ENCODE measurements at places on chromosomes 16 and 17.

DNA sequence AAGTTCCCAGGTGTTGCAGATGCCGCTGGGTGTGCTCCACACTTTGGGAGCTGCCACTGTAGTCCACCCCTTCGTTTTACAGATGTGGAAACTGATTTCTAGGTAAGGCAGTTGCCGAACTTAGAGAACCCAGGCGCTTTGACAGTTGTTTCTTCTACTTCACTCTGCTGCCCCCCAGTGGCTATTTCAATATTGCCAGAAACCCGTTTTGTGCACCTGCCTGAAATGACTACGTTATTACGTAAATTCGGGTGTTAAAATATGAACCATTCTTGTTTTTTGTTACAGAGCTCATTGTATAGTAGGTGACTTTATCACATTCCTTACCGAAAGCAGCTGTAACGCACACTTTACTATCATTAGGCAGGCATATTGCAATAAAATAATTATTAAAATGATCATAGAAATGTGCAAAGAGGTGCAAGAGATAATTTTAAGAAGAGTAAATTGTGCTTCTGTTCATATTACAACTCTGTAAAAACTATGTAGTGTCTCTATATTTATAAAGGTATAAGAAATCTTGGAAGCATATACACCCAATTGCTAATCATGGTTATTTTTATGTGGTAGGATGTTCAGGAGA, 44.9 kb downstream of the OTOA start:
- DNase-seq, result peak; percentile 53

- peak; percentile 66 for DNase-seq
Measured at GRCh38 chr17:82449131-82449882, 1.2 kb downstream of the CYBC1 start.

DNA sequence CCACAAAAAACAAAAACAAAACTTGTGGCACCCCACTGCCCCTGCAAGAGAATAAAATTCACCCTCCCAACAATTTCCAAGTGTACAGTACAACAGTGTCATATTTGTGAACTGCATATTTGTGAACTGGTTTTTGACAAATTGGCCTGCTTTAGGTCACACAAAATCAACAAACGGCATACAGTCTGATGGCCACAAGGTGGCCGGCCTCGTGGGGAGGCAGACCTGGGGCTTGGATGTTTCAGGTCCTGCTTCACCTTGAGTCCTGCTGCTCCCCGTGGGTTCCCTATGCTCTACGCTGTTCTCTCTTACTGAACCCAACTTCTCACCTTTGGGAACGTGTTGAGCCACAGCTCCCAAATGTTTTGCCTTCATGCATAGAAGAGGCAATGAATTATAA, 102.2 kb downstream of the CDK5R1 start:
- no peak for DNase-seq

DNA sequence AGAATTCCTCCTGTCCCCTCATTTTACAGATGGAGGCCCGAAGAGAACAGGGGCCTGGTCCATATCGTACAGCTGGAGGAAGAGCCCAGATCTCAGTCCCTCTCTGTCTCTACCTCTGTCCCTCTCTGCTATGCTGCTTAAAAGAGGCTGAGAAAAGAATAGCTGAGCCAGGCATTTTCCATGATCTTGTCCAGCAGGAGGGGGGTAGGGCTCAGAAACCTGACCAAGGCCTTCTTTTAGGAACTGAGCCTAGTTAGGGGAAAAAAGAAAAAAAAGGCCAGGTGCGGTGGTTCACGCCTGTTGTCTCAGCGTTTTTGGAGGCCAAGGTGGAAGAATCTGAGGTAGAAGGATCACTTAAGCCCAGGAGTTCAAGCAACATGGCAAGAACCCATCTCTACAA, 84.2 kb downstream of the MGAT5B start:
- DNase-seq, result no peak

DNA sequence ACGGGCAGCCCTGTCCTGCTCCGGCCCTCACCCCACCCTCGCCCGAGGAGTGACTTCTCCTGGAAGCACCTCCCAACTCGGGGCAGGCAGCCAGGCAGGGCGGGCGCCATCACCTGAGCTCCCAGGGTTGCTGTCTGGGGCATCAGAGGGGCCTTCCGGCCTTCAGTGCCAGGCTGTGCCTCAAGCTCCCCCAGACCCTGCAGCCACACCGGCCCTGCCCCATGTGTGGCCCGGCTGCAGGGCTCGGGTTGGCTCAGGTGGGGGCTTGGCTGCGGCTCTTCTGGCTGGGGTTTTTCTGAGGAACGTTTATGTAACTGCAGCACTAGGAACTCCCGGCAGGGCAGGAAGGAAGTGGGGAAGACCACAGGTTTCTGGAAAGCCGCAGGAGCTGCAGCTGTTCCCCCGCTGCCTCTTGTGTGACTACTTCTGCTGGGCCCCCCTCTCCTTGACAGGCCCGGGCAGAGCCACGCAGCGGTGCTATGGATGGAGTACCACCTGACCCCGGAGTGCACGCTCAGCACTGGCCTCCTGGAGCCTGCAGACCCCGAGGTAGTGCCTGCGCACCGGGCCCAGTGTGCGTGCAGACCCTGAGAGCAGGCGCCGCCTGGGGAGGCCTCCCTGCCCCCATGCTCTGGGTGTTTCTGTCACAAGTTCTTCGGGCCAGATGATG, 45.6 kb downstream of the PRMT7 start:
- peak; percentile 62 for DNase-seq

DNA sequence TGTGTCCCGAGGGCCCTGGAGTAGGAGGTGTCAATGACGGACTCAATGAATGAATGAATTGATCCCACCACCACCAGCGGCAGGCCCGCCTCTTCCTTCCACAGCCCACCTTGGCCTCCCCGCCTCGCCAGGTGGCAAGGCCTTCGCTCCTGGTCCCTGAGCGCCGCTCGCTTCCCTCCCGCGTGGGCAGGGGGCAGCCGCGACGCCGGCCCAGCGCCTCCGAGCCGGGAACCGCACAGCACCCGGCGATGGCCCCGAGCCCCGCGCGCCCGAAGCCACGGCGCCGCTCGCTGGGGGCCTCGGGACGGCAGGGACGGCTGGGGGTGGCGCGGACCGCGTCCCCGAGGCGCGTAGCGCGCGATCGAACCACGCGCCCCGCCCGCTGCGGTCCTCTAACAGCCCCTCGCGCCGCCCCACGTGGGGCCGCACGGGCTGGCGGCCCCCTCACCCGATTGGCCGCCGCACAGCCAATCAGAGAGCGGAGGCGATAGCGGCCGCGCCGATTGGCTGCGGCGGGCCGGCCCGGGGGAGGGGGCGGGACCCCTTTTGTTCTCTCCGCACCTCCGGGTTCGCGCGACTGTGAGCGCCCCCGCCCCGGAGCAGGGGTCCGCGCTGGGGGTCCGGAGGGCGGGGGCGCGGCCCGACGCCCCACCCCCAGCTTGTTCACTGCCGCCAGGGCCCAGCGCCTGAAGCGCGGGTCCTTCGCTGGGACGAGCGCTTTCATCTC, 31.4 kb downstream of the ACTG1 start:
- DNase-seq, result peak; percentile 53

DNA sequence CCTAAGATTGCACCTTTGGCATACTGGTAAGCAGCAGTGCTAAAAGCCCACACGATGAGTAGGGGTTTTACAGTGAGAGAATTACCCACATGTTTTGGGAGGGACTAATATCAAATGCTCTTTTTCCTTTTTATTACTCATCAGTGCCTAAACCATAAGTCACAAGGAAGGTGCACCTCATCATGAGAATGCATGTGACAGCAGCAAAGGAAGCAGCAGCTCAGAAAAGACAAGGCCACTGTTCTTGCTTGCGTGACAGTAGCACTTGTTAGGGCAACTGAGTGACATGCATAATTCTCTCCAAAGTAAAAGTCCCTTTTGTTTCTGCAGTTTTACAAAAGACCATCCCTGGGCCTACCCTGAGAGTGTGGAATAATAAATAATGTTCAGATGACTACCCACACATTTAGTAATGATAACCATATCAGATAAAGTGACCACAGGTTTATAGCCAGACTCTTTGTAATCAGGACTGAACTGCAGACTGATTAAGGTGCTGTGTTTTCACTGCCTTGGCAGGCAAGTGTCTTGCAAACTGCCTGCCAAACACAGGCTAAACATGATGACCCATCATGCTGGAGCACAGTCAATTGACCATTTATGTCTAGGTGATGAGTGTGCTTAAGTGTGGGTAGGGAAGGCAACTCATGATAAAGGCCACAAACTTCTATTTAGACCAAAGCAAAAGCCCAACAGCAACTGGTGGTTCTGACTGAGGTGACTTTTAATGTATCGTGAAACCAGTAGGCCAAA, 1751.4 kb downstream of the TP53TG3F start:
- no peak for DNase-seq

GRCh38 chr16:10871157-10871991, 5.6 kb upstream of the CIITA start:
- DNase-seq, result no peak

DNA sequence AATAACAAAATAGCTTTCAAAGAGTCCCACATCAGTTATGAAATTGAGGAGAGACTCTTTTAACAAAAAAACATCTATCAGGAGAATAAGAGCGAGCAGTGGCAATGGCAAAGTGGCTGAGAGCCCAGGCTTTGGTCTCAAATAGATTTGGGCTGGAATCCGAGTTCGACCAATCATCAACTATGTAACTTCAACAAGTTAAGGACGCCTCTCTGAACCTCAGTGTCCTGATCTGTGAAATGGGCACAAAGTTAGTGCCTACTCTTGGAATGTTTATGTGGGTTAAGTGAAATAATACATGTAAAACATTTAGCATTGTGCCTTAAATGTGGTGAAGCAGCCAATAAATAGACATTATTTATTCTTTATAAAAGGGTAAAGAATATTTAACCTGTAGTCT, 45.4 kb downstream of the CFDP1 start:
- no peak for DNase-seq

DNA sequence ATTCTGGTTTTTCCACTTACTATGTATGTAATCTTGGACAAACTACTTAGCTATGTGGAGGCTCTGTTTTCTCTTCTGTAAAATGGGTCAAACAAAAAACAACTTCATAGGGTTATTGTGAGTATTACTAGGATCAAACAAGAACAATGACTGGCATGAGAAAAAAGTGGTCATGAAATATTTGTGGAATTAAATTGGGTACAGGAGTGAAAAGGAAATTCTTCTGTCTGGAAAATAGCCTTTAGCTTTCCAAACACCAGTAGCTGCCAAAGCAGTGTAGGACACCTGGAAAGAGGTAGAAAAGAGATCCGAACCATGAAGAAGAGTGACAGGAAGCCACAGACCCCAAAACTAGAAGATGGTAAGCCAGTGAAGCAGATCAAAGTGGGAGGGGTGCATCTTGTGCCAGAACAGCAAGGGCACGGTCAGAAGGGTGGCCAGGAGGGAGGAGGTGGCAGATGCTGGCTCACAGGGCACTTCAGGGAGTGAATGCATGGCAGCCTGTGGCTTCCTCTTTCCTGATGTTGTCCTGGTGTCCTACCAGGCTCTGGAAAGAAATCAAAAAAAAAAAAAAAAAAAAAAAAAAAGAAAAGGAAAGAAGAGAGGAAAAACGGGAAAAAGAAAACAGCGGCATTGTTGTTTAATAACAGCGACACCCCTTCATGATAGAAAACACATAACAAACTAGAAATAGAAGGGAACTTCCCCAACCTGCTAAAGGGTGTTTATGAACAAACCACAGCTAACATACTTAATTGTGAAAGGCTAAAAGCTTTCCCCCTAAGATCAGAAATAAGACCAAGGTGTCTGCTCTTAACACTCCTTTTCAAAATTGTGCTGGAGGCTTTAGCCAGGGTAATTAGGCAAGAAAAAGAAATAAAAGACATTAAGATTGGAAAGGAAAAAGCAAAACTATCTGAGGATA, 67.9 kb downstream of the PCTP start:
- DNase-seq, result no peak

DNA sequence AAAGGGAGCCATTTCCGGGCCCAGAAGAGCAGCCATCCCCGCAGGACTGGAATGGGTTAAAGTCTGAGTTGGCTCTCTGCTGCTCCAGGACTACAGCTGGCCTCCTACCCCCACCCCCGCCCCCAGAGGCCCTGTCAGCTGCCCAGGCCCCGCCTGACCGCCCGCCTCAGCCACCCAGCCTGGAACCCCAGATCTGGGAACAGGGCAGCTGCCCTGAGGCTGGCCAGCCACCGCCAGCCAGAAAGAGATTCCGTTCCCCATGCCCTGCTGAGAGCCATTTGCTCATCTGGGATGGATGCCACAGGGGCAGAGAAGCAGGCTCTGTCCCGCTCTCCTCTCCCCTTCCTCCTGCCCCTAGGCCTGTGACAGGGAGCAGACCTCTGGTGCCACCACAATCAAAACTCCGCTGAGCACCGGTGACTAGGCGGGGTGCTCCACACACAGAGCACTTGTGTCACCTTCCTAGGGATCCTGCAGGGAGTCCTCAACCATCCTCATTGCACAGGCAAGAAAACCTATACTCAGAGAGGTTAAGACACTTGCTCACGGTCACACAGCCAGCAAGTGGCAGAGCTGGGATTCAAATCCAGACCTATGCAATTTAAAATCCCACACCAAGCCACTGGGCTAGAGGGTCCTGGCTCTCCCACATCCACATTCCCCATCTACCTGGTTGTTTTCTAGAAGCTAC, 44.1 kb downstream of the ZNF423 start:
- DNase-seq, result no peak

- no peak for DNase-seq
Measured at GRCh38 chr17:81719410-81720266, 7.6 kb downstream of the SLC25A10 start.

DNA sequence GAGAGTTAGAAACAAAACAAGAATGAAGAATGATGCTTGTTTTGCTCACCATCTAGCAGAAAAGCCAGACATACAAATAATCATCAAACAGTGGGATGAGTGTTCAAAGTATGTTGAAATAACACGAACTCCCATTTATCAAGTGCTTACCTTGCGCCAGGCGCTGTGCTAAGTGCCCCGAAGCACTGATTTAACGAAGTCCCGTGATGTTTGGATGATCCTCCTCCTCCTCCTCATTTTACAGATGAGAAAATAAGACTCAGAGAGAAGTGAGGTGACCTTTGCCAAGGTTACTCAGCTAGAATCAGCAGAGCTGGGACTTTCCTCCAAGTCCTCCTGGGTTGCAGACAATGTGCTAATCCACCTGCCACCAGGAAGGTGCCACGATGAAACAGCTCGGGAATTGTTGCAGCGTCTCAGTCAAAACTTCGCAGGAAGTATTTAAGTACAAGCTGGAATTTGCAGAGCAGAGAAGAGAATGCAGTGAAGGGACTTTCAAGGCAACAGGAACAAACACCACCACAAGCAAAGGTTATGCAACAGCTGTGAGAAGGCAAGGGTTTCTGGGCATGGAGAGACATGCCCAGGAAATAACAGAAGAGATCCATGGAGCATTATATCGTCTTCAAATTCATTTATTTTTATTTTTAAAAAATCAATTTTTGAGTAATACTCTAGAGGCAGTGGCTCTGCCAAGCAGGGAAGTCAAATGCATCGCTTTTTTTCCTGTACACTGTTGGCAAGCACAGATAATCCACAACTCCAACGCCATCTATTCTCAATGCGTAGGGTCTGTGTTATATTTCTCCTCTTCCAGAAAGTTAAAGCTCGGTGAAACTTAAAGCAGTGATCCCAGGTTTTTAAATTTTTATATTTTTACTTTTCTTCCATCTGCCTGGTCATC, 11.1 kb downstream of the PRCD start:
- no peak for DNase-seq

DNA sequence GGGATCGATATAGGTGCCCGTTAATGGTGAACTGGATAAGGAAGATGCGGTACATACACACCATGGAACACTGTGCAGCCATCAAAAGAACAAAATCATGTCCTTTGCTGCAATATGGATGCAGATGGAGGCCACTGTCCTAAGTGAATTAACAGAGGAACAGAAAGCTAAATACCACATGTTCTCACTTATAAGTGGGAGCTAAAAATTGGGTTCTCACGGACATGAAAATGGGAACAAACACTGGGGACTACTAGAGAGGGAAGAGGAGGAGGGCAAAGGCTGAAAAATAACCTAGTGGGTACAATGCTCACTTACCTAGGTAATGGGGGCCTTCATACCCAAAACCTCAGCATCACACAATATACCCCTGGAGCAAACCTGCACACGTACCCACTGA, 302.6 kb downstream of the XYLT1 start:
- DNase-seq, result no peak
